Anterior cingulate cortex (tissue), 58 donors: ENCODE measurements at places on chromosomes 7 and 10.
A peak's percentile ranks its signal among the peaks of the same experiment; 100 is the strongest.

- no peak for DNase-seq
Observed at GRCh38 chr10:13823096-13823708, 236.4 kb downstream of the PRPF18 start.

GRCh38 chr10:11147722-11148121, 130.1 kb downstream of the CELF2 start:
- no peak for DNase-seq

DNA sequence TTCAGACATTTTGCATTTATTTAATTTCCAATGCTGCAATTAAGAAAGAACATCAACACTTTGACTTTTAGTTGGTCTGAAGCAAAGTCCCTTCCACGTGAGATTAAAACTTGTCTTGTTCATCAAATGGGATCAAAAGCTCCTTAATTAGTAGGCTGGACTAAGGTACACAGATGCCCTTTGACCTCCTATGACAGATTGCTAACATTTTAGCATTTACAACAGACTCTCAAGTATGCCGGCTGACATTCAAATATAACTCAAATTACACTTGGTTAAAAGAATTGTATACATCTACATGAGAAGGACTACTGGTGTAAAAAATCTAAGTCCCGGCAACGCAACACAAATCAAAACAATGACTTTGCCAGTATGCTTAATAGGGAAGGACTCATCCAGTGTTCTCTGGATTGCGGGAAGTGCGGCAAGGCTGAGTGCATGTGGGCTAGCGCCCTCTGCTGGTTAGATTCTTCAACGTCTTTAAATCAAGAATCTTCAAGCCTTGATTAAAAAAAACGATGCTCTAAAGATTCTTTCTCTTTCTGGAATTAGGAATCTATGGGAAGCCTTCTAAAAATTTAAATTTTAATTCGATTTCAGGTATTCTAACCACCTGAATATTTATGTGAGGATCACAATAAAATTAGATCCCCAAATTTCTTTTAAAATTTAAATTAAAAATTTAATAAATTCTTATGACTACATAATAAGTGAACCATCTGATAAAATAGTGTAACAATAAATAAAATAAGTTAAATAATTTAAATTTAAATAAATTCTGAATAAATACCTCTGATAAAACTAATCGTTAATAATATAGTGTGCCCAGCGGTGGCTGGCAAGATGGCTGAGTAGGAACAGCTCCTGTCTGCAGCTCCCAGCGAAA, 444.7 kb downstream of the DGKB start:
- peak; percentile 12 for DNase-seq

DNA sequence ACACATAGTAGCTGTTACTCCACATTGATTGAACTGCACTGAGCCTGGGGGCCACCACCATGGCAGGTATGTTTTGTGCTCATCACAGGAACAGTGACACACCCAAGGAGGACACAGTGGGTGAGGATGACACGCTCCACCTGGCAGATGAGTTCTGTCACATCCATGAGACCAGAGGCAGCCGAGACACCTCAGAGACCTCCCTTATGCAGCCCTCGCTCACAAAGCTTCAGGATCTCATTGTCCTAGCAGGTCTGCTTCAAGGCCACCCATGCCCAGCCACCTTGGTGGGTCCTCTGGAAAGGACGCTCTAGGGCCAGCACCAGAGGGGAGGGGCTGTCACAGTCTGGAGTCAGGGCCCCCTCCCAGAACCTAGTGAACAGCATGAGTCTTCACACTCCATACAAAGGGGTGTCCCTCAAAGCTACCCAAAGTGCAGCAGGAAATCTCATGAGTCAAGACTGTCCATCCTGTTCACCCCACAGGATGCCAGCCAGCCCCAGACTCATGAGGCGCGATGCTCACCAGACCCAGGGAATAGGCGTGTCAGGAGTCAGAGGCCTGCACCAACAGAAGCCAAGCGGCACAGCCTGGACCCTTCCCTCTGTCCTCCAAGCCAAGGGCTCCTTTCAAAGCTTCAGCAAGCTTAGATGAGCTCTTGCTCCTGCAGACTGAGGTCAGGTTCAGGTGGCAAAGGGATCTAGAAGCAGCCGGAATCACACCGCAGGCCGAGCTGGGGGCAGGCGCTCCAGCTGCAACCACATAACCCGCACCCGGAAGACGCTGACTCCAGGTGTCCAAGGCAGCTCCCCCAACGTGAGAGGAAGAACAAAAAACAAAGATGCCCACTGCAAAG, 9.6 kb downstream of the FAM53B start:
- DNase-seq: no peak

- DNase-seq: peak; percentile 30
Observed at GRCh38 chr7:39951226-39952194, 1.5 kb downstream of the CDK13 start.

GRCh38 chr7:147496209-147496608, 1094.4 kb upstream of the C7orf33 start:
- no peak for DNase-seq

DNA sequence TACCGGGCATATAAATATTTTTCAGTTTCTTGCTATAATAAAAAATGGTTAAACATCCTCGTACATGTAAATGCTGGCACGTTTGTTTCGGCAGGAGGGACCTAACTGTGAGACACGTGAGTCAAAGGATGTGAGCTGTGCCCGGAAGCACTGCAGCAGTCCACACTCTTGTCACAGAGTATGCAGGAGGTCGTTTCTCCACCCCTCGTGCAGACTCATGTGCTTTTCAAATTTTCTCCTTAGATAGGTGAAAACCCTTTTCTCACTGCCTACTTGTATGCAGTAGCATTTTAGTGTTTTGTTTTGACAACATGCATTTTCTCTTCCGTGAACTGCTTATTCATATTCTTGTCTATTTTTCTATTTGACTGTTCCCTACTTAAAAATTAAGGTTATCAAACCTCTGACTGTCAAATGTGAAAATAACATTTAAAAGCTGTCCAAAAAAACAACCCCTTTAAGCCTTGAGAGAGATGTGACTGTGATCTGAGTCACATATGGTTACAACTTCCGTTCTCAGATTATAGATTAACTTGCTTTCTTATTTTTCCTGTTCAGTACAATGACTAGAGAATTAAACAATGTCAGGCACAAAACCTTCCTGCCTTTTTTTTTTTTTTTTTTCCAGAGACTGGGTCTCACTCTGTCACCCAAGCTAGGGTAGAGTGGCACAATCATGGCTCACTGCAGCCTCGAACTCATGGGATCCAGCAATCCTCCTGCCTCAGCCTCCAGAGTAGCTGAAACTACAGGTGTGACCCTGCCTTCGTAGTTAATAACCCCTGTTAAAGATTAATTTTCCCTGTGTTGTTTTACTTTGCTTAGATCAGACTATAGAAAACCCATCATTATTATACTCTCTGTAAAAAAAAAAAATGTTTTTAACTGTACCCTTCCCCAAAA, 45.1 kb downstream of the DPY19L1 start:
- no peak for DNase-seq

GRCh38 chr7:17618652-17618974, 320.2 kb downstream of the AHR start:
- no peak for DNase-seq

- DNase-seq: no peak
Observed at GRCh38 chr10:75492173-75492925, 60.9 kb downstream of the LRMDA start.

DNA sequence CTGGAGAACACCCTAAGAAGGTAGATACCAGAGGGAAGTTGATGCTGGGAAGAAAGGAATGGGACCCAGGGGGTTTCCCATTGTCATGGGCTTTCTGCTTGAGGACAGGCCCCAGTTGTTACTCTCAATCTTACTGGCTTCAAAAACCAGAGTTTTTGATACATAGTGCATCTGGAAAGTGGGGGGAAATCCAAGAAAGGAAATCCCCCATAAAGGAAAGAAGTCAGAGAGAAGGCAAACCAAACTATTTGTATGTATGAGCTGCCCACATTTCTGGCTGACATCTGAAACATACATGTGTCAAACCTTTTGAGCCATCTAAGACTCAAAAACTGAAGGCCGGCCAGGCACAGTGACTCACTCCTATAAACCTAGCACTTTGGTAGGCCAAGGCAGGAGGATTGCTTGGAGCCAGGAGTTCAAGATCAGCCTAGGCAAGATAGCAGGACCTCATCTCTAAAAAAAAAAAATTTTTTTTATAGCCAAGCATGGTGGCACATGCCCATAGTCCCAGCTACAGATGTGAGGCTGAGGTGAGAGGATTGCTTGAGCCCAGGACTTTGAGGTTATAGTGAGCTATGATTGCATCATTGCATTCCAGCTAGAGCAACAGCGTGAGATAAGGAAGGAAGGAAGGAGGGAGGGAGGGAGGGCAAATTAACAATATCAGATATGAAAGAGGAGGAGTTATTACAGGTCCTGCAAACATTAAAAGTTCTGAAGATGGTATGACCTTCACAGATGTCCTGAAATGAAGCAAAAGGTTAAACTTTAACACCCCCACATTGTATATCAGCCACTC, 6.7 kb upstream of the COA1 start:
- DNase-seq: no peak

DNA sequence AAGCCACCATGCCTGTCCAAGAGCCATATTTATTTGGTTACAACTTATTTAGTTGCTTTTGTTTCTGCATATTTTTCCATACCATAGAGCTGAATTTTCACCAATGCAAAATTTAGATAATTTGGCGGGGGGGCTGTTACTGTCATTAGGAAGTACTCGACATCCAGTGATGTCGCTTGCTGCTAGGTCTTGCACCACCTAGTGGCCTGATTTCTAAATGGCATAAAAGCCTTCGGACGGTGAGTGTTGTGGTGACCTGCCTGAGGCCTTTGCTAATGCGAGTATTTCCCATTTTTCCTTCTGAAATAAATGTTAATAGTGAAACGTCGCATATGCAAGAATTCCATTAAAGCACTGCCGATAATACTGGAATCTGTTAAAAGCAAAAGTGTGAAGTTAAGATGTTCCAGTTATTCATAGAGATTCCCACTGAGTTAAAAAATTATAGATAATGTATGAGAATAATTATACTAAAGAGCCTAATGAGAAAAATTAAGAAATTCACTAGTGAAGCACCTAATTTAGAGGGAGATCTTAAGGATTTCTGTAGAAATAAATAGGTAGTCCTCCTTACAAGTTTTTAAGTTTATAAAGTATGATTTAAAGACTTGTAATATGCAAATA, 86.1 kb upstream of the DNAJB6 start:
- peak; percentile 2 for DNase-seq
